ENCODE measurements at places on chromosomes 11 and 22.
A peak's percentile ranks its signal among the peaks of the same experiment; 100 is the strongest.

- peak; percentile 37 for DNase-seq
Observed at GRCh38 chr11:110463153-110463552, 33.4 kb downstream of the FDX1 start.

- DNase-seq = no peak
Observed at GRCh38 chr11:39174196-39174595, 2285.3 kb downstream of the LRRC4C start.

- no peak for DNase-seq
Observed at GRCh38 chr11:45324459-45324858, 38.3 kb upstream of the SYT13 start.

- no peak for DNase-seq
Observed at GRCh38 chr11:132858223-132858622, 674.1 kb downstream of the OPCML start.

- DNase-seq = no peak
Observed at GRCh38 chr11:33128739-33129138, 32.5 kb downstream of the CSTF3 start.

DNA sequence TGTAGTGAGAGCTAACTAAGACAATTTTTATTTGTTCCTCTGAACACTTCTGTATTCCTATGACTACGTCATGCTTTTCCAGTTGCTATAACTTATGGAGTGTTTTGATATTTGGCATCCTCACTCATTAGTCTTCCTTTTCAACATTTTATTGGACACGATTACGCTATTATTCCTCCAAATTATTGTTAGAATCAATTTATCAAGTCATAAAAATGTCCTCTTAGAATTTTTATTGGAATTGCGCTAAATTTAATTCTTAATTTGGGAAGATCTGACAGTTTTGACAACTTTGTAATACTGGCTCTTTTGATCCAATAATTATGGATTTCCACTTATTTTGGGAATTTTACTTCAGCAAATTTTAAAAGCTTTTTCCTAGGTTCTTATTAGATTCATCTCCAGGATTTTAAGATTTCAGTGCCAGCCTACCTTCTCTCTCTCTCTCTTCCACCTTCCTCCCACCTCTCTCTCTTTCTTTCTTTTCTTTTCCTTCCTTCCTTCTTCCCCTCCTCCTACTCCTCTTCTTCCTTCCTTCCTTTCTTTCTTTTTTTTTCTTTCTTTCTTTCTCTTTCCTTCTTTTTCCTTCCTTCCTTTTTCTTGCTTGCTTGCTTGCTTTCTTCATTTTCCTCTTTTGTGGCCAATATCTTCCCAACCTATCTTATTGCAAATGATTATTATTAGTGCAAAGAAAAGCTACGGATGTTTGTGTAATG lies 50.8 kb downstream of the TST start:
- no peak for DNase-seq

DNA sequence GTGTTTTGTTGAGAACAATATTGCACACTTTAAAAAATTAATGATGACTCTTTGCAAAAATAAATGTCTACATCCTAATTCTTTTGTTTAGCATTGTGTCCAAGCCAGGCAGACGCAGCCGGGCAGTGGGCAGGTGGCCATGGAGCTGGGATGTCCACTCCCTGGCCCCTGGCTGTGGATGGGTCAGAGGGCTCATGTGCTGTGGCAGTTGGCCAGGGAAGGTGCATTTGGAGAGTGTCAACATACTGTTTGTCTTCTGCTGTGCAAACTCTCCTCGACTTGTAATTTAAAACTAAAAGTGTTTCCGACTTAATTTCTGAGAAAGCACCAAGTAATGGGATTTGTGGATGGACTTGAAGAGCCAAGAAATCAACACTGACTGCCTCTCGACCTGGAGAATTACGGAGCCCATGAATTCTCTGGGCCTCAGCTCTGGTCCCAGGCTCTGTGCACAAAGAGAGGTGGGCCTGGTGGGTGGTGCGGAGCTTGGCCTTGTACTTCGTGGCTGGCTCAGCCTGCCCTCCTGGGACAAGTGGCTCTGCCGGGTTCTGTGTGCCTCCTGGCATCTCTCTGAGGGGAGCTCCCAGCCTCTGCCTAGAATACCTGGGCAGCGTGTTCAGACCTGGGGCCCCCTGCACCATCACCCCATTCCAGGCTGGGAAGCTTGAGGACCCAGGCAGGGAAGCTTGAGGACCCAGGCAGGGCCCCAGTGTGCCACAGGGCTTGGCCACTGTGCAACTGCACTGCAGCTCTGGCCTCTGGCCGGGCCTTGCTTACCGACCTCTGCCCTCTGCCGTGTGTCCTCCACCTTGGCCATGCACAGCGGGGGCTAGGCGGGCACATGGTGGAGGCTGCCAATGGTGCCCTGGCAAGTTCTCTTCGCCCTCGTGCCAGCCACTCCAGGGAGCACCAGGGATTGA lies 46.4 kb downstream of the RTN4R start:
- no peak for DNase-seq

- DNase-seq = no peak
Observed at GRCh38 chr11:70087446-70088167, 9.5 kb downstream of the ANO1 start.

GRCh38 chr11:126857860-126858808 lies 142.4 kb downstream of the KIRREL3 start:
- DNase-seq = peak; percentile 81

- no peak for DNase-seq
Observed at GRCh38 chr22:49914256-49914655, 4.0 kb downstream of the ALG12 start.

DNA sequence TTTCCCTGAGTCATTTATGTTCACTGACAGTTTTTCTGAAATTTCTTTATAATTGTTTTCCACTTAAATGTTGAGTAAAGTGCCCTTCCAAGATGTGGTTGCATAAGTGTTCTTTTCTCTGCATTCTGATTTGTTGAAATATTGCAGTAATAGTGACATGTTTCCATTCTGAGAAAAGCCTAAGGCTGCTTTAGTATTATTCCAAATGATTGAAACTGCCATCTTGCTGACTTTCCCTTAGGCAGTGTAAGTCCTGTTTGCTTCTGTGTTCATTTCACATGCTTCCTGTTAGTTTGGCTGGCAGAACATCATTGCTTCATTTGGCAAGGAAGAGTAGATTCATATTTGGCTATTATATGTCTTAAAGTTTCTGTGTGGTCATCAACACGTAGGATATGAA lies 146.5 kb downstream of the ELP4 start:
- DNase-seq = no peak

DNA sequence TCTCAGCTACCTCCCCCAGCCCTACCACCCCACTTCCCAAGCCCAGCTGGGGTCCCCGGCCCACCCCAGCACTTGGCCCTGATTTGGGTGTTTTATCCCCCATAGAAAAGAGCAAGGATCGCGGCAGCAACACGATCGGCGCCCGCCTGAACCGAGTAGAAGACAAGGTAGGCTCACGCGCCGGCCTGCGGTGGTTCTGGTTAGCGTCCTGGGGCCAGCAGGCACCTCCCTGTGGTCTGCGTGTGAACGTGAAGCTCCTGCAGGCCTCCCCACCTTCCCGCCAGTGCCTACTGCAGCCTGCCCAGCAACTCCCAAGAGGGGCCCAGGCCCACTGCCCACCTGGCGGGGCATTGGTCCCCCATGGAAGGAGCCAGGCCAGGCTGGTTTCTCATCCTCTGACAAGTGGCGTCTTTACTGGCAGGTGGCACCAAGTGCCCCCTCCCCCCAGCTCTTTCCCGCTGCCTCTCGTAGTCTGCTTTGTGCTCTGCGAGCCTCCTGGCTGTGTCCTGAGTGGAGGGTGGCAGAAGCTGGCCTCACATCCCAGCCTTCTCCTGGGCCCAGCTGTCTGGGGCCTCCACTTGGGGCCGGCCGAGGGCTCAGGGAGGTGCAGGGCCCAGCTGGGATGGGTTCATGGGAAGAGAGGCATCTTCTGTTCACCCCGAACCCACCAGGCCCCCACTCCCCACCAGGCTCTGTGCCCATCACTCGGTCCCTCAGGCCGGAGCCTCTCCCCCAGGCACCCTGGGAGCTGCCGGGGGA lies 78.3 kb upstream of the KCNQ1OT1 start:
- DNase-seq = peak; percentile 41

GRCh38 chr11:121086866-121087265 lies 14.2 kb upstream of the TECTA start:
- DNase-seq = no peak

DNA sequence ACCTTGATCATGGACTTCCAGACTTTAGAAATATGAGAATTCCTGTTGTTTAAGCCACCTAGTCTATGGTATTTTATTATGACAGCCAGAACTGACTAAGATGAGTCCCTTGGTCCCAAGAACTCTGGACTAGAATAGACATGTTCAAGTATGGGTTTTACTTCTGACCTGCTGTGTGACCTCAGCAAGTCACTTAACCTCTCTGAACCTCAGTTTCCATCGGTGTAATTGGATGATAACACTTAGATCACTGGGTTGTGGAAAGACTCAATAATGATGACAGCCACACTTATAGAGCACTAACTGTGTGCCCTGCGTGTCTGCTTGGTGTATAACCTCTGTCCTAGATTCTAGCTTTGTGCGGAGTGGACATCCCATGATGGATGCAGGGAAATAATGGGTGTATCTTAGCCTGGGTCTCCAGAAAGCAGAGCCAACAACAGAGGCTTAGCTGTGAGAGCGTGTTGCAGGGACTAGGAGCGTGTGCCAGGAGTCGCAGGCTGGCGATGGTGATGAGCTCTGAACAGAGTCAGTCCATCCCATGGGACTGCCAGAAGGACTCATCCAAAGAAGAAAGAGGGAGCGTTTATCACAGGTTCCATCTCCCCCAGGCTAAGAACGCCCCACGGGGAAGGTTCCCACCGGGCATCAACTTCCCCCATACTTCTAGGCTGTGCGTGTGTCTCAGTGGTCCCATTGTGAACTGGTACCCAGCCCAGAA lies 93.2 kb upstream of the TP53I11 start:
- no peak for DNase-seq

- DNase-seq = no peak
Observed at GRCh38 chr11:132579634-132580327, 952.5 kb downstream of the OPCML start.

- no peak for DNase-seq
Observed at GRCh38 chr22:42820045-42820763, 36.9 kb downstream of the ARFGAP3 start.

DNA sequence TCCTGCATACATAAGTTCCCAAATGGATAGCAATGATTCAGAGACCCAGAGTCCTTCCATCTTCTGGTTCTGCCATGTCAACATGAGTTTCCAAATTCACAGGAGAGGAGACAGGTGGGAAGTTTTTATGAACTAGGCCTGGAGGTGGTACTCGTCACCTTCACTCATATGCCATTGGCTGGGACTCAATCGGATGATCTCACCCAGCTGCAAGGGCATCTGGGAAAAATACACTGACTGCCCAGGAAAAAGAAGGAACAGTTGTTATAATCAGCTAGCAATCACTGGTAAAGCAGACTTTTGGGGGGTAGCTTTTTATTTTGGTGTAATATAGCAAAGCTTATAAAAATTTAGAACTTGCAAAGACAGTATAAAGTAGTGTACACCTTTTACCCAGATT lies 83.9 kb downstream of the OTOG start:
- no peak for DNase-seq

GRCh38 chr22:28981818-28982499 lies 79.7 kb downstream of the C22orf31 start:
- DNase-seq = no peak

GRCh38 chr11:100823360-100823759 lies 136.3 kb downstream of the ARHGAP42 start:
- DNase-seq = no peak

- no peak for DNase-seq
Observed at GRCh38 chr11:118625036-118625690, 17.7 kb downstream of the PHLDB1 start.

- DNase-seq = no peak
Observed at GRCh38 chr11:113021111-113021510, 59.9 kb downstream of the NCAM1 start.

DNA sequence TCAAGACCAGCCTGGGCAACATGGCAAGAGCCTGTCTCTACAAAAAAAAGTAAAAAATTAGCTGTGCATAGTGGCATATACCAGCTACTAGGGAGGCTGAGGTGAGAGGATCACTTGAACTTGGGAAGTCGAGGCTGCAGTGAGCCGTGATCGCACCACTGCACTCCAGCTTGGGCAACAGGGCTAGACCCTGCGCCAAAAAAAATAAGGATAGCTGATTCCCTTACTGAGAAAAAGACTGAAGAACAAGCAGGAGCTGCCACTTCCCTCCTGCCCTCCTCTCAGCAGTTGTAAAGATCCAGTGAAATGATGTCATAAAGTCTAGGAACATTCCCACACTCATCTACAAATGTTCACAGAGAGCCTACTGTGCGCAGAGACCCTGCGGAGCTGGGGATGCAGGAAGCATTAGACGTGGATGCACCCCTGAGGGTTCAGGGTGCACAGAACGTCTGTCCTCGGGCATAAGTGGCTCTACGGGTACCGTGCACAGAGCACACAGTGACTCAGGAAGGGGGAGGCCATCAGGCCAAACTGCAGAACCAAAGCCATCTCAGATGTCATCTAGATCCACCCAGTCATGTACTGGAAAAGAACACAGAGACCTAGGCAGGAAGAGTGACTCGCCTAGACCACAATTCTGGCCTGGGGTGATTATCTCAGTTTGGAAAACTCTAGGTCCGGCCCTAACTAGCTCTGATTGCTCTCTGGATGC lies 11.7 kb downstream of the SEC14L2 start:
- DNase-seq = no peak

DNA sequence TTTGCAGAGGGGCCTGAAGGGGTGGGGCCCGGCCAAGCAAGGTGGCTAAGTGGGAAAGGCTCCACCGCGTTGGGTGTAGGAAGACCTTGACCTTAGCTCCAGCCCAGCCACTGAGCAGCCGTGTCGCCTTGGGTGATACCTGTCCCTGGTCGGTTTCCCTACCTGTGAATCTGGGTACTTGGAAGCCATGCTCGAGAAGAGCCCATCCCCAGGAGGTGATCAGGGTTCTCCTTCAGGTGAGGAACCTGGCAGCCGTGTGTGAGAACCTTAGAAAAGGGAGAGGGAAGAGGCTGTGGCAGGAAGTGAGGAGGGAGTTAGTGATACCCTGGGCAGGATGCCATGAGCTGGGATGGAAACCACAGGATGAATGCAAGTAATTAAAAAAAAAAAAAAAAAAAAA lies 21.6 kb downstream of the PPARA start:
- no peak for DNase-seq

DNA sequence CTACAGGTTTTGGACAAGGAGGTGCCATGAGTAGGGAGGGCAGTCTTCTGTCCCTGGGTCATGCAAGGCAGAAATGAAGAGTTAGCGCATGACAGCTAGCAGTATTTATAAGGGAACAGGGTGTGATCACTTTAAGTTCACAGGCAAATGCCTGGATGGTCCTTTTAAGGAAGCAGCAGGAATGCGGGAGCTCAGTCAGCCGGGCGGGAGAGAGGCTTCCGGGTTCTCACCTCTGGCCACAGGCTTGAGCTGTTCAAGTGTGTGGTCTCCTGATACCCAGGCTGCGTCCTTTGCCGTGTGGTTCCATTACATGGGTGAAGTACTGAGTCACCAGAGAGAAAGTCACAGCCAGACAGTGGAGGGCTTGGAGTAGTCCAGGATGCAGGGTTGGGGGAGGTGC lies 105.4 kb downstream of the BCR start:
- DNase-seq = no peak

GRCh38 chr11:75384438-75385080 lies 14.8 kb upstream of the RPS3 start:
- peak; percentile 69 for DNase-seq

Data from NCI-H1436 (cell line).